ENCODE measurements at places on chromosomes 4 and X.

DNA sequence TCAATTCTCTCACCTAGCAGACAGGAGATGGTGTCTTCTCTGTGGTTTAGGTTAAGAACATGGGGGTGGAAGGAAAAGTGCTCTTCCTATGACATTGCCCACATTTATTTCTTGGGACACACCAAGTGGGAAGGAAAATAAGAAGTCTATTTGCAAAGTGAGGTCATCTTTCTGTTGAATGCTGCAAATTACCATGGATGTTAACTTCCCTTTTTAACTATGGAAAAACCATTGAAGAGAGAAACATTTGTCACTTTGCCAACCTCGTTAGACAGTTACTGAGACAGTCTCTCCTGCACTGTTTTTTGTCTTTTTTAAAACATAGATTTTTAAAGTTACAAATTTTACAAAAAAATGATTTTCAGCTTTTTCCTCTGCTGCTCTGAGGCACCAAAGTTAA, 72.8 kb upstream of the BEND4 start:
- no peak for DNase-seq

GRCh38 chrX:113980953-113981352, 602.9 kb upstream of the HTR2C start:
- no peak for DNase-seq

DNA sequence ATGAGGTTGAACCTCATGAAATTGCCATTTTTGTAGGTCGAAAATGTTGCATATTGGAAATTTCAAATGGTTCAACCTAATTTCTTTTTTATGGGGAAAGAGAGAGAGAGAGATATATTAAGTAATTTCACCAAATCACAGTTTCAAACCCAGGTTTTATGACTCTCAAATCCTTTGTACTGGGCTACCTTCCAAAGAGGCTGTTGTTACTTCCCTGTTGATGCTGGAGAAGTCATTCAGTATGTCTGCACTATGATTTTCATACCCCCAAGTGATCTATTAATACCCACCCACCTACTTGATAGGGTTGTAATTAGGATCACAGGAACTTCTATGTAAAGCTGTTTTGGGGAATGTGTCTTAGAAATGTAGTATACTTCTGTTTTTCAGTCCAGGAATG, 109.9 kb downstream of the ZNF330 start:
- DNase-seq: no peak

GRCh38 chr4:152399246-152399645, 136.6 kb downstream of the FBXW7 start:
- no peak for DNase-seq

- DNase-seq: no peak
Observed at GRCh38 chr4:21901281-21901680, 47.3 kb downstream of the KCNIP4 start.

DNA sequence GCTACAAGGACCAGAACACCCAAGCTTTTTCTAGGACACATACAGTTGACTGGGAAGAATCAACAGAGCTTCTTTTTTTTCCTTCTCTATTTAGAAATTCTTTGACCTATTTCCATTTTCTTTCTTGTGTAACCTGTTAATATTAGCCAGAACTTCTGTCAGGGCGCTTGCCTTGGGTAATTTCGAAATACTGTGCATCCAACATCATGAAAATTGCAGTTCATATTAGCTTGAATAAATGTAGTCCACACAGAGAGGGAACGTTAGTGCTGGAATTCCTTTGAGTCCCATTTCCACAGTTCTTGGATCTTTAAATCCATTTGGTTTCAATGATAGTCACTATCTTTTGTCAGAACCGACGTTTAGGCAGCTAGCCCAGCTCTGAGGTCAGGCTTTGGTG, 141.8 kb downstream of the MXRA5 start:
- DNase-seq: no peak

DNA sequence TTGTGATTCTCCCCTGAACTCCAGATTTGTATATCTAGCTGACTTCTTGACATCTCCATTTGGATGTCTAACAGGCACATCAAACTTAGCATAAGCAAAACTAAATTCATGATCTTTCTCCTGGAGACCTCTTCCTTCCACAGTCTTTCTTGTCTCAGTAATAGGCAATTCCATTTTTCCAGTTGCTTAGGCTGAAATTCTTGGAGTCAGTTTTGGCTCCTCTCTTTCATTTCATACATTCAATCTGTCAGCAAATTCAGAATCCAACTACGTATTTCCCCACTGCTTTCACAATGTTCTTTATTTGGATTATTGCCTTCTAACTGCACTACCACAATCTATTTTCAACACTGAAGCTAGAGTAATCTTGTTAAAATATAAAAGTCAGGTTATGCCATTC, 219.9 kb upstream of the GLRA2 start:
- DNase-seq: no peak

- no peak for DNase-seq
Observed at GRCh38 chr4:27928761-27929540, 1068.3 kb downstream of the STIM2 start.

DNA sequence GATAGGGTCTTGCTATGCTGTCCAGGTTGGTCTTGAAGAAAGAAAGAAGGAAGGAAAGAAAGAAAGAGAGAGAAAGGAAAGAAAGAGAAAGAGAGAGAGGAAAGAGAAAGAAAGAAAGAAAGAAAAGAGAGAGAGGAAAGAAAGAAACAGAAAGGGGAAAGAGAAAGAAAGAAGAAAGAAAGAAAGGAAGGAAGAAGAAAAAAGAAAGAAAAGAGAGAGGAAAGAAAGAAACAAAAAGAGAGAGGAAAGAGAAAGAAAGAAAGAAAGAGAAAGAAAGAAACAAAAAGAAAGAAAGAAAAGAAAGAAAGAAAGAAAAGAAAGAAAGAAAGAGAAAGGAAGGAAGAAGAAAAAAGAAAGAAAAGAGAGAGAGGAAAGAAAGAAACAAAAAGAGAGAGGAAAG, 95.8 kb upstream of the SHOX start:
- DNase-seq: no peak

DNA sequence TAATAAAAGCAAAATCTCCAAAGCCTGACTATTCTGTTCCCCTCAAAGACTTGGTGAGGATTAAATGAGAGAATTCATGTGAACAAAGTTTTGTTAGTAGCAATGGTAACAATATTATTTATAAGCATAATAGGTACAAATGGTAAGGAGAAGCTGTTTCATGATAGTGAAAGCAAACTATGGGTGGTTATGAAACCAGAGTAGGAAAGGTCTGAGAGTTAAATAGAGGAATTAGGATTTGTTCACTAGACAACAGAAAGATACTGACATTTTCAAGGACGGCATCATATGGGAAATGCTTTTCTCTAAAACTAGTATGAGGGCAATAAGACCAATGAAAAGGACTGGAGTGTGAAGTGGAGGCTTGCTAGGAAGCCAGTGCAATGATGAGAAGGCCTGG, 128.6 kb upstream of the FTHL17 start:
- no peak for DNase-seq

DNA sequence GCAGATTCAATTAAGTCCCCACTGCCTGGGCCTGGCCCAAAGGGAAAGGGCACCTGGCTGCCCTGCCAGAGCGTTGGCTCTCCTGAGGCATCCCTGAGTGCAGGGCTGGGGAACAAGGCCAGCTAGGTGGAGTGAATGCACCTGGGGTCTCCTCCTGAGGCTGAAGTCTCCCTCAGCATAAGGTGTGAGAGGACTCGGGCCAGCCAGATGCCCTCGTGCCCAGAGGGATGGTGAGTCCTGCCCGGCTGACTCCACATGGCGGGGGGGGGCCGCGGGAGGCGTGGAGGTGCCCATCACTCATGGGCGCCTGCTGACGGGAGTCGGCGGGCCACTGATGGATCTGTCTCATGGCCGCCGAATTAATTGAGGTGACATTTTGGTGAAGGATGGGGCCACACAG, 87.8 kb downstream of the GATB start:
- DNase-seq: no peak

DNA sequence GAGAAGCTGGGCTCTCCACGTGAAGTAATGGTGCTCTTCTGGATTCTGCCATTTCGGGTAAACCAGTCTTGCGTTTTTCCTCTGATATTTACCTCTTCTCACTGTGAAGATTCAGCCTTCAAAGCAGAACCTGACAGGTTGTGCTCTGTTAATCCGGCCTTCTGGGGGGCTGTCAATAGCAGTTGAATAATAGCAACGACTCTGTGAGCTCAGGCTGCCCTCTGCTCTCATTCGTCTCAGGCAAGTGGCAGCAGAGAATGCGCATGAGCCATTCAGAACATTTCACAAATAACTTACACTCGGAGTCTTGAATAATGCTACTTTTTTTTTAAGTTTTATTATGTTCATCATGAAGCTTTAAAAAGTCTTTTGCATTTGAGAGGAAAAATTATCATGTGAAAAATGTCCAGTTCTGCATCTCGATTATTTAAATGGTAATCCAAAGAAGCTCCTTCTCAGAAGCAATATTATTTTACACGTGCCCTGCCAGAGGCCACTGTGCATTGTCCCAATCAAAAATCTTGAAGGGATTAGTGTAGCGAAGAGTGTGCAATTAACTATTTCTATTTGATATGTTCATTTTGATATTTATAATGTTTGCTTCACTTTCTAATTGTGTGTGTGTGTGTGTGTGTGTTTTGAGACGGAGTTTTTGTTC, 354.2 kb upstream of the FAT1 start:
- DNase-seq: no peak
